Forelimb muscle (tissue), 1 donor: ENCODE measurements at places on chromosomes 1 and 21.
A peak's percentile ranks its signal among the peaks of the same experiment; 100 is the strongest.

DNA sequence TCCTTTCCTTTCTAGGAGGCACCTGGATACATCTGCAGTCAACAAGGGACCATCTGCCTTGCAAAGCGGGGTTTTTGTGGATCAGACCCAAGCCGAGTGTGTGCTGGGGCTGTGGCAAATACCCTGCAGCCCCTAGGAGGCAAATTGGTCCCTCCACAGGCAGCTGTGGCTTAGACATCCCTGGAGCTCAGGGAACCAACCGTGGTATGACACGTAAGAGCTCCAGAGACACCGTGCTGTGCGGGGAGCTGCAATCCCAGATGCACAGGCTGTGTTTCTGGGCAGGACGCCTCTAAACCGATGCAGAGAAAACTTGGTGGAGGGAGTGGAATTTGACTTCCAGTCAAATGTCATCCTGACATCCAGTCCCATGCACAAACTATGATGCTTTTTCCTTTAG lies 141.5 kb downstream of the KAZN start:
- DNase-seq: no peak

DNA sequence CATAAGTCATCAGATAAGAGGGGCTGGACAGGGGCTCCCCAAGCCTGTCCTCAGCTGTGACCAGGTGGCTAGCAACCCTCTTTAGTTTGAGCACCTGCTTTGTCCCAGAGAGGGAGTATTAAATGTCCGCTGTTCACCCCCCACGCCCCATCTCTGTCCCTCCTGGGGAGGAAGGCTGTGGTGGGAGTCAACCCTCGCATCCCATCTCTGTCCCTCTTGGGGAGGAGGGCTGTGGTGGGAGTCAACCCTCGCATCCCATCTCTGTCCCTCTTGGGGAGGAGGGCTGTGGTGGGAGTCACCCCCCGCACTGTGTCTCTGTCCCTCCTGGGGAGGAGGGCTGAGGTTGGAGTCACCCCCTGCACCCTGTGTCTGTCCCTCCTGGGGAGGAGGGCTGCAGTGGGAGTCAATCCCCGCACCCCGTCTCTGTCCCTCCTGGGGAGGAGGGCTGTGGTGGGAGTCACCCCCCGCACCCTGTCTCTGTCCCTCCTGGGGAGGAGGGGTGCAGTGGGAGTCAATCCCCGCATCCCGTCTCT lies 72.6 kb upstream of the ABCG1 start:
- DNase-seq: no peak

DNA sequence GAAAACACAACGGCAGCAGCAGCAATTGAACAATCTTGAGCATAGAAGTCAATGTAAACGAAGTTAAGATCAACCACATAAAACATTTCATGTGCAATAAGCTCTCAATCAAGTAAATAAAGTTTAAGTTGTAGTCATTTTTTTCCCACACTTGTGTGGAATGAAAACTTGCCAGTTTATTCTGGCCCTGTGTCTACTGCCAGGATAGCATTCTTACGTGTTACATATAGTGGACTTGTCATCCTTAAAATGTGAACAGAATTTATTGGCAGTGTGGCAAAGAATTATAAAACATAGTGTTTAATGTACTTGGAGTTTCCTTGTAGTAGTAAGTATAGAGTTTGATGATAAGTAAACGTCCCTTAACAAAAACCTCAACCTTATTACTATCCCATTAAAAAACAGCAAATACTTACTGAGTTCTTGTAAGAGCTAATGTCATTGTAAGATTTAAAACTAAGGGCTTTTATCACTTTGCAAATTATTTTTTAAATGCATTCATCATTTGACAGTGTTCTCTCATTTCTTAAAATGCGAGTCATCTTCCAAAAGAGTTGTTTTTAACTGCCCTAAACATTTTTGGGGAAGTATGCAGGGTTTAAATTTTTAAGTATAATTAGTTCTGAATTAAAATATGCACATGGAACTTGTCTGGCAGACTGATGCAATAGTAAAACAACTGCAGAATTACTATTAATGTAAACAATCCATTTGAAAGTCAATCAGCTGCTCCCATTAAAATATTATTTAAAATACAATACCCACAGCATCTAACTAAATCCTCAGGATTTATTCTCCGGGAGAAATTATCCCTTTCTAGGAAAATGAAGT lies 7.9 kb downstream of the COX20 start:
- DNase-seq: no peak

DNA sequence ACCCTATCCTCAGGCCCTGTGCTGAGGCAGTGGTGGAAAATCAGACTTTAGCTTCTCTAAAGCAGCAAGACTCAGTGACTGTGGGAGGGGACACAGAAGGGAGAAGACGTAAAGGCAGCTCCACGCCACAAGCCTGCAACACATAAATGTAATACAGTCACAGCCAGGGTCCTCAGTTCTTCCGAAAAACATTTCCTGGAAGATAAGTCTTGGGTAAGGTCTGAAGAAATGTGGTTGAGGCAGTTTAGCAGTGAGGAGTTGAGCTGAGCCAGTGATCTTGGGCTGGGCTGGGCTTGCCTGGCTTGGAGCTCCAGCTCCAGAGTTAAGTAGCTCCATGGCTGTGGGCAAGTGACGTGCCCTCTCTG lies 127.8 kb upstream of the ADAR start:
- no peak for DNase-seq

- no peak for DNase-seq
Measured at GRCh38 chr1:63937461-63938022, 163.7 kb downstream of the ROR1 start.

DNA sequence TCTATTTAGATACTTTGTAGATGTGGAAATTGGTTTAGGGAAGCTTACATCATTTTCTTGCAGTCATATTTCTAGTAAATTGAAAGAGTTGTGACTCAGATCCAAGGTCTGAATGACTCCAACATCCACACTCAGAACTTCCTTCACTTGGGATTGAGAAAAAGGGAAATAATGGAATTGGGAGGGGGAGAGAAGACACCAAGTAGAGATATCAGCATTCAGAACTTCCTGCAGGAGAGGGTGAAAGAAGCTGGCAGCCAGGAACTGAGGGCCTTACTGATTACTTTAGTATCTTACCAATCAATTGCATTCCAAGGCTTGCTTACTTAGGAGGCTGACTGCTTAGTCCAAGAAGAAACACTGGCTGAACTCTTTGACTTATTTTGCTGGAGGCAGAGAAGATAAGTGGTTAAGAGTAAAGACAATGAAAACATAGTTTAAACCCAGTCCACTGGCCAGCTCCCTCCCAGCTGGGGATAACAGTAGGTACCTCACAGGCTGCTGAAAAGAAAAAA lies 21.7 kb downstream of the APP start:
- DNase-seq: no peak

GRCh38 chr1:54819195-54819536 lies 18.0 kb upstream of the TTC22 start:
- no peak for DNase-seq

- DNase-seq: no peak
Measured at GRCh38 chr1:109775398-109775797, 11.7 kb upstream of the EPS8L3 start.

DNA sequence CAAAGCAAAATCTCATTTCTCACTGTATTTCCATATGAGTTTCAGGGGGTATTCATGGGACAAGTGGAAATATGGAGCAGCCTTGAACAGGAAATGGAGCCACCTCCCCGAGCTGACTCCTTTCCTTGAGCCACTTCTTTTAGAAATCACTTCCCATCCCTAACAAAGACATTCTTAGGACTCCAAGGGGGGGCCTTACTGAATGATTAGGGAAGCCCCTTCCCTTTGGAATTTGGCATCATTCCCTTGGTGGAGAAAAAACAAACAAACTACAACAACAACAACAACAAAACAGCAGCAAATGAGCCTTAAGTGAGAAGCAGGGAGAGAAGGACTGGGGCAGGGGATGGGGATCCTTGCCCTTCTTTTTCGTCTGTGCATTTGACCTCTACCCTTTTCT lies 278.3 kb downstream of the ZNF648 start:
- no peak for DNase-seq

DNA sequence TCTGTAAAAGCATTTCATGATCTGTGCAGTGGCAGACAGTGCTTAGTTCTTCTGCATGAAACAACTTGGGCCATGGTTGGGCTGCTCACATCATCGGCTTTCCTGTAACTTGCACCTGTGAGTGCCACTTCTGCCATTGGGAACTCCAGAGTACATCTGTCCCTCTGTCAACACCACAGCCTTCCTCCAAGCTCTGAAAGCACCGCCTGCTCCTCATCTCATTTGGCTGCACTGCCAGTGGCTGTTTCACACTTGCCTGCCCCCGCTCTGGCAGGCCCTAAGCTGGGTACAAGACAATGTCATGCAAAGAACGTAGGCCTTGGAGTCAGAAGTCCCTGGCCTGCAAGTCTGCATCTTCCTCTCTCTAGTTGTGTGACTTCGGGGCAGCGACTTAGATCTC lies 46.4 kb downstream of the DDX20 start:
- DNase-seq: no peak

GRCh38 chr1:183753464-183753891 lies 51.4 kb upstream of the RGL1 start:
- no peak for DNase-seq

DNA sequence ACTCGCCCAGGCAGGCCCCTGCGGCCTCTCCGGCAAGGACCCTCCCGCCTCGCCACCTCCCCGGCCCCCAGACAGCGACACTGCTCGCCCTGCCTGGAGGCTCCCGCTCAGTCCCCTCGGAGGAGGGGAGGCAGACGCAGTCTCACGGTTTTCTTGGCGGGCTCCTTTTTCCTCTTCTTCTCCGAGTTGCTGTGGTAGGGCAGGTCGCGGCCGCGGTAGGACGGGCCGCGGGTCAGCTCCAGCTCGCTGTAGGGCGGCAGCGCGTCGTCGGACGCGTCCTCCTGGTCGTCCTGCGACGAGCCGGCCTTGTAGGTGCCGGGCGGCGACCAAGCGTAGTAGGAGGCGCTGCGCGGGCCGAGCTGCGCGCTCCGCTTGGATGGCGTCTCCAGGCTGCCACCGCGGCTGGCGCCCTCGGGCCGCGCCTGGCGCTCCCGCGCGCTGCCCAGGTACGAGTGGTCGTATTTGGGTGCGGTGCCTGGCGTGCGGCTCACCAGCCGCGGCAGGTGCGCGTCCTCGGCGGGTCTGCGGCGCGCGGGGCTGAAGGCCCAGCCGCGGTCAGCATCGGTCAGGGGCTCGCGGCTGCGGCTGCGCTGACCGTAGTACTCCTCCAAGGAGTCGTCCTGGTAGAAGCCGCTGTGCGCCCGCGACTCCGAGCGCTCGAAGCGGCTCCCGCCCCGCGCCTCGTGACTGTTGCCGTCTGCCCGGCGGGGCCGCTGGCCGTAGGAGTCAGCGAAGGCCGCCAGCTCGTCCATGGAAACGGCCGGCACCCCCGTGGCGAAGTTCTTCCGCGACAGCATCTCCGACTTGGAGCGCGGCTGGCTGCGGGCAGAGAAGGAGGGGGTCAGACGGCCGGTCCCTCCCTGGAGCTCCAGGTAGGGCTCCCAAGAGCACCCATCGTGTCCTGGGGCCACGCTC lies 44.8 kb upstream of the TADA1 start:
- no peak for DNase-seq

- DNase-seq: no peak
Measured at GRCh38 chr1:62500210-62500609, 63.4 kb downstream of the USP1 start.

DNA sequence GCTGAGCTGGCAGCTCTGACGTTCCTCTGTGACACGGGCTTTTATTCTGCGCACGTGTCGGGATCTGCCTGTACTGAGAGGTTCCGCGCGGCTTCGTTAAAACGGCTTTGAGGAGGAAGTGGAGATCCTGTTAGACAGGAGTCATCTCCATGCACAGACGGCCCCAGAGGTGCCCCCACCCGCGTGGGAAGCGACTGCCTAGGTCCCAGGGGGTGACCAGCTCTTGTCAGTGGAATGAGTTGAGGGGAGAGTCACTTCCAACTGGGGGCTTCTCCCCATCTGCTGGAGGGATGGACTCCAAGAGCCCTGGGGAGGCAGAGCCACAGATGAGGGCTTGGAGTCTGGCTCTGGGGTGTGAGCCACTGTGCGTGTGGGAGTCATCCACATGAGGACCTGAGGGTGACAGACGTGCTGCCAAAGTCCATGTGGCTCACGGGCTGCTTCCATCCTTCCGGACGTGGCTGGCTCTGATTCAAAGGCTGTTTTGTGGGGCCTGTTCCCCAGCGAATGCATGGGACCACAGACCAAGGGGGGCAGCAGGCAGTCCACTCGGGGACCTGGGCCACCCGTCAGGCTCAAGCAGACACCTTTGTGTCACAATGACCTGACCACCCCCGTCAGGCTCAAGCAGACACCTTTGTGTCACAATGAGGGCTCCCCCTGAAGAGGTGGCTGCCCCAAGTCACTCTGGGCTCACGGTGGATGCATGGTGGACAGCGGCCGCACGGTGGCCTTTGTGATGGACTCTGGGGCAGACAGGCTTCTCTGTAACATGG lies 26.8 kb downstream of the PTTG1IP start:
- DNase-seq: no peak

- DNase-seq: no peak
Measured at GRCh38 chr1:25878690-25879089, 3.2 kb upstream of the PAQR7 start.

- no peak for DNase-seq
Measured at GRCh38 chr1:65177457-65177856, 29.5 kb downstream of the AK4 start.

DNA sequence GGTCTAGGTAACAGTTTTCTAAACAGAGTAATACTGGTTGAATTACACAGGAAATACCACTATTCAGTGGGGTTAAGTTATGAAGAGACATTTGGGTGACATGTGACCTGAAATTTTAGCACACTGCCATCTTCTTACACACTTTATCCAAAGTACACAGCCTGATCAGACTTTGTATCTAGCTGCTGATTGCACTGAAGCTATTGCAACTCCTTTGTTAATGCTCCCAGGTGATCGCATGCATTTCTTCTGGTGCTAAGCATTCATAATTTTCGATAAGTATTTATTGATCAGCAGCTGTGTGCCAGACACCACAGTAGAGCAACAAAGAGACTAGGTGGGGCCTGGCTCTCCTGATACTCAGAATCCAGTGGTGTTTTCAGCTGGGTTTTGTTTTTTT lies 52.4 kb downstream of the AK4 start:
- DNase-seq: no peak

GRCh38 chr1:193183019-193183627 lies 3.3 kb downstream of the B3GALT2 start:
- peak; percentile 24 for DNase-seq

DNA sequence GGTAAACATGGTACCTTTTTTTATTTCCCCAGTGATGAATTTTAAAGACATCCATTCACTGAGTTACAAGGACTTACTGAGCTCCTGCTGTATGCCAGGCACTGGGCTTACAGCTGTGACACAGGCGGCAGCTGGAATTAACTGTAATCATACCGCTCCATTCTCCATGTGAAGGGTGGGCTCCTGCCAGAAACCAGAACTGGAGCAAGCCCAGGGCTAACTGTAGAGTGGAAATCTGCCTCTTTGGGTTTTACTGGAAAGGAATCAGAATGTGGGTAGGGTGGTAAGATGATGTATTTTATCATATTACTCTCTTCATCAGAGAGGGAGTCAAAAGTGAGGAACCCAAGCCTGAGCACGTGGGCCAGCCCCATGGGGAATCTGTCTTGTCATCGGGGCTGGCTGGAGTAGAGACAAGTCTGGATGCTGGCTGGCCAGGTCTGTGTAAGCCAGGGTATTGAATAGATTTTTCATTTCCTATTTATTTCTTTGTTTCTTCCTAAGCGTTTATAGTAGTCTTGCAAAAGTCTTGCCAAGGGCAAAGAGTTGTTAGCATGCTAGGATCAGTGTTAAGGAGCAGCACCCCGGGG lies 21.5 kb downstream of the FGGY start:
- no peak for DNase-seq

GRCh38 chr1:59151860-59152259 lies 145.0 kb upstream of the FGGY start:
- no peak for DNase-seq

GRCh38 chr1:245418077-245418476 lies 263.3 kb downstream of the KIF26B start:
- DNase-seq: no peak

- DNase-seq: no peak
Measured at GRCh38 chr1:20706841-20707240, 11.0 kb downstream of the KIF17 start.
